ENCODE measurements at places on chromosomes 6 and 20.

GRCh38 chr6:150336299-150336698 lies 32.5 kb upstream of the IYD start:
- DNase-seq: no peak

- no peak for DNase-seq
These were observed 324.2 kb upstream of the MAN1A1 start for GRCh38 chr6:119673741-119674140.

- DNase-seq: no peak
These were observed 3.8 kb upstream of the APCDD1L start for GRCh38 chr20:58518896-58519593.

DNA sequence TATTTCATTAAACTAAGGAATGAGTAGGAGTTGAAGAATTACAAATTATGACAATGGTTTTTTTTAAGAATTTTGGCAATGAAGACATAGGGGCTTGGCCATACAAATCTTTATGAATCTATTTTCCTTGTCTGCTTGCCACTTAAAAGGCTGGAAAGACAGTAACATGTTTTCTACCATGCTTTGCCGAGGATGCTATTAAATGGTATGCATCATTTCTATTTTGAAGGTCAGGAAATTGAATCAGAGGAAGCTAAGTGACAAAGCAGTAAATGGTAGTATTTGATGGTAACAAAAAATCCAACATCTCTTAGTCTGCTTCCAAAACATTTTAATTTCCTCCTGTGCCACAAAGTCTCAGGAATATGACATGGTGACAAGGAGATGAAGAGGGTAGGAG lies 287.2 kb downstream of the RFPL4B start:
- DNase-seq: no peak

GRCh38 chr20:58251979-58252591 lies 23.6 kb upstream of the ANKRD60 start:
- DNase-seq: no peak

DNA sequence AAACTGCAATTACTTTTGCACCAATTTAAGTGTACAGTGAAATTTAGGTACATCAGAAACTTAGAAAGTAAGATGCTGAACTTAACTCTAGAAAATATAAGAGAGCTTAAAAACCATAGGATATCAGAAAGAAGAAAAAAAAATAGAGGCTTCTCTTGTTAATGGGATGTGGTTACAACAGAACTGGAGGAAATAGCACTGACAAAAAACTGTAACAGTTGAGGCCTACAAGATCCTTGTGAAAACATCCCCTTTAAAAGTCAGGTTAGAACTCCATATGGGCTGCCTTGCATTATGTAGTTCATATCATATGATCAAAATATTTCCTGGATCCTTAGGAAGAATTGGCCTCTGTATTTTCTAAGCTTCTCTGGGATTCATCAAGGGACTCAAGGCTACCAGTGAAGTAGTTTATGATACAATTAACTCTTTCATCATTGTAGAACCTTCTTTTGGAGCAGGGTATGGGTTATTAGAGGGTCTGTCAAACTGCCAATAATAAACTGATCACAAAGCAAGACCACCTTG lies 24.8 kb downstream of the MTCL3 start:
- DNase-seq: no peak

DNA sequence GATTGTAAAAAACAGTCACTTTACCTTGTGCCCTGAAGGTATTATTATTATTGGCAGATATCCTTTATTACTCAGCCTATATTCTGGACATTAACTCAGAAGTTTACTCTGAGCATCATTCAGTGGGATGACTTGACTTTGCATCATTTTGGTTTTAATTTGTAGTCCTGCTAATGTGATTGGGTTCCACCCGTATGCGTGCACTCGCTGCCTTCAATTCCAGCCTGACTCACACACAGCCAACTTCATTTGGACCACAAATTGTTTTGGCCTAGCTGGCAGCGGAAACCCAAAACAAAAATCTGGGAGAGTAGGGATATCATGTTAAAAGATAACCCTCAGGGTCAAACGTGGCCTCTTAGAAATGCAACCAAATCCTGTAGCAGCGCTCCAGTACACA lies 704.4 kb upstream of the SLC35B3 start:
- no peak for DNase-seq

GRCh38 chr6:130322673-130323268 lies 43.0 kb upstream of the TMEM200A start:
- DNase-seq: no peak

GRCh38 chr6:47111685-47112084 lies 69.6 kb upstream of the ADGRF1 start:
- no peak for DNase-seq

DNA sequence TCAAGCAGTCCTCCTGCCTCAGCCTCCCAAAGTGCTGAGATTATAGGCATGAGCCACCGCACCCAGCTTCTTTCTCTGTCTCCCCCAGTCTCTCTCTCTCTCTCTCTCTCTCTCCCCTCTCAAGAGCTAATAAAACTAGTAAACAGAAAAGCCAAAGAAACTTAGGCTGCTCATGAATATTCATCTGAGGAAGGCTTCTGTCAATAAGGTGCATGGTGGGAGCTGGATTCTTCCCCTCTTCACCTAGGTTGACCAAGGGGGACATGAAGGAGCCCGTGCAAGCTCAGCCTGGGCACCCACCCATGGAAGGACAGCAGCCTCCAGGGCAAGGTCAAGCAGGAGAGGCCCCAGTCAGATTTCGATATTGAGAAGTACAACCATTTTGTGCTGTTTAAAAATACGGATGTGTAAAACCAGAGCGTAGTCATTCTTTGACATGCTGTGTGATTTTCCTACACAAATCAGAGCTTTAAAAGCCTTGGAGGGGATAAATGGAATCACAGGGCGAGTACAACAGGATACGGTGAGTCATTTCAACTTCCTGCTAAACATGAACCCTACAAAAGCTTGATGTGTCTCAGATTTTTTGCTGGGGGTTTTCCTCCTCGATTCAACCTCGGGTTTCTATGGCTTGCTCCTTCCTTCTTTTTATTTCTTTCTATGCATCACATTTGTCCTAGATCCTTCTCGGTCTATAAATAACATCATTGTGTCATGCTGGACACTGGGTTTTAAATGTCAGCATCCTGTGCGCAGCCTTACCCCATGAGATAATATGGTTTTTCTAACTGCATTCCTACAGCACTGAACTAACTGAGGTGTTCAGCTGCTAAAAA lies 368.9 kb upstream of the JARID2 start:
- no peak for DNase-seq

GRCh38 chr20:41361757-41362747 lies 4.6 kb downstream of the EMILIN3 start:
- DNase-seq: no peak

- DNase-seq: no peak
These were observed 1.7 kb downstream of the SCML4 start for GRCh38 chr6:107822176-107823046.

DNA sequence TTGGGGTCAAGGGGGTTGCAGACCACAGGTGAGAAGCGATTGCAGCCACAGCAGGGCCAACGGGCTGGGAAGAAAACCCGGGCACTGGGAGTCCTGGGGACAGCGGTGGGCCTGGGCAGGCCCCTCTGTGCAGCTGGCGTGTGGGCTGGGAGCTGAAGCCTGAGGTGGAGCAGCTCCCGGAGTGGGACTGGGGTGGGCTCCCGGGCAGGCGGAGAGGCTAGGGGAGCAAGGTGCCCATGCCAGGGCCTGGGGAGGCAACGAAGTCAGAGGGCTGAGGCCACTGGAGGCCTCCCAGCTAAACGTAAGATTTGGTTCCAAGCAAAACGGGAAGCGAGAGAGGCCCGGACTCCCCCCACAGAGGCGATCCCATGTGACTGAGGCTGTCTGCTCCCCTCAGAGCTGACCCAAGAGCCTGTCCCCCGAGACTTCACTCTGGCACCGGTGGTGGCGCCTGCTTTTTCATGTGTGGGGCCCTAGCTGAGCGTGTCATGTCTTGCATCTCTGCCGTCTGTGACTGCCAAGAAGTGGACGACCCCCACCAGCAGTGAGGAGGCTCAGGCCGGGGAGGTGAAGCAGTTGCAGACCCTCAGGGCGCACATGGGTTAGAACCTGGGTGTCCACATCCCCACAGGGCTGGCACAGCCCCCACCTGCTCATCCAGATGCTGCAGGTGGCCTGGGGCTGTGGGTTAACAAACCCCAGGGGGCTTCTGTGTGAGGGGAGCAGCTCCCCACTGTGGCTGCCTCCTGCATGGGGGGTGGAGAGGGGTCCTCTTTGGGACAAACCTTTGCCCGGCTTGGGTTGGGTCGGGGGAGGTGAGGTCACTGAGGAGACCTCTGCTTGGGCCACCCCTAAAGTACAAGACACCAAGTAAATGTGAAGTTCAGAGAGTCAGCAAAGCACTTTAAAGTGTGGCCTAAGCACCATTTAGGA lies 212.3 kb downstream of the TAF4 start:
- DNase-seq: no peak

- no peak for DNase-seq
These were observed 65.1 kb downstream of the CGA start for GRCh38 chr6:87029711-87030314.

GRCh38 chr20:63087872-63088680 lies 81.3 kb upstream of the BHLHE23 start:
- no peak for DNase-seq

- DNase-seq: no peak
These were observed 19.9 kb downstream of the PMEPA1 start for GRCh38 chr20:57689745-57690481.

- DNase-seq: no peak
These were observed 4.8 kb downstream of the NR2E1 start for GRCh38 chr6:108170332-108171290.

DNA sequence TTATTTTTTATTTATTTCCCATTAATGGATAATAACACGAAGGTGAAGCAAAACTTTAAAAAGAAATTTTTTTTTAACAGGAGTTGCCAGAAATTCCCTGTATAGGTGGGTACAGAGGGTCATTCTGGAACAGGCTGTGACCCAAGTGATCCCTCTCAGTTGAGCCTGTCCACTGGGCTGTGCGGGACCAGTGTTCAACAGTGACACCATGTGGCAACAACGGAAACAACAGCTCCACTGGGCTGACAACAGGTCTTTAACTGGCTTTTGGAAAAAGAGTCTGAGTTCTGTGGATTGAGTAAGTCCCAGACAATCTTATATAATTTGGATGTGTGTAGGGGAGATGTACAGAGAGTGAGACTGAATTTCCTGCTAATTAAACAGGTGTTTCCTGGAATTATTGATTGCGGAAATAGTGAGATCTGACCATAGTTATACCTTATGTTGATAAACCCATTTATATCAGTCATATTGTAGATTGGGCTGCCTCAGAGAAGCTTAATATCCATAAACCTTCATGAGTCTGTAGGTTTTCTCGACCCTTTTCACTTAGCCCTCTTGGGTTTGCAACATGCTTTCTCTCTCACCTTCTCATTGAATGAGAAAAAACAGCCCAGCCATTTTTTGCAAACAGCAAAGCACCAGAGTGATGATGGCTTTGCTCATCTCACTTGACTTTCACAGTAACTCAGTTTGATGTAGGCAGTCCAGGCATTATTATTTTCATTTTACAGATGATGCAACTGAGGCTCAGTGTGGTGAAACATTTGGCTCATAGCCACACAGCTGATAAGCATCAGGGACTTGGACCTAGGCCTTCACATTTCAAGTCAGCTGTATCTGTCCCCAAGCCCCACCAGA lies 17.5 kb downstream of the KIAA1755 start:
- DNase-seq: no peak

DNA sequence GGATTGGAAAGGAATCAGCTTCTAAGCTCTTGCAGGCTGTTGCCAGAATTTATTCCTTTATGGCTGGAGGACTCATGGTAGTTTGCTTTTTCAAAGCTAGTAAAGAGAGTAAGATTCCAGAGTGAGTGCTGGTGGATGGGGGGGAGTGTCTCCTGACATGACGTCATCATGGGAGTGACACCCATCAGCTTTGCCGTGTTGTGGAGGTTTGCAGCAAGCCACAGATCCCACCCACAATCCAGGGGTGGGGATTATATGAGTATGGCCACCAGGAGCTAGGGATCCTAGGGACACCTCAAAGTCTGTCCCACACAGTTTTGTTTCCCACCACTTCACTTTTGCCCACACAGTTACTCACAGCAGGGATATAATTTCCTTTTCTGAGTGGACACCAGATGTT lies 28.7 kb upstream of the PMEPA1 start:
- DNase-seq: no peak

DNA sequence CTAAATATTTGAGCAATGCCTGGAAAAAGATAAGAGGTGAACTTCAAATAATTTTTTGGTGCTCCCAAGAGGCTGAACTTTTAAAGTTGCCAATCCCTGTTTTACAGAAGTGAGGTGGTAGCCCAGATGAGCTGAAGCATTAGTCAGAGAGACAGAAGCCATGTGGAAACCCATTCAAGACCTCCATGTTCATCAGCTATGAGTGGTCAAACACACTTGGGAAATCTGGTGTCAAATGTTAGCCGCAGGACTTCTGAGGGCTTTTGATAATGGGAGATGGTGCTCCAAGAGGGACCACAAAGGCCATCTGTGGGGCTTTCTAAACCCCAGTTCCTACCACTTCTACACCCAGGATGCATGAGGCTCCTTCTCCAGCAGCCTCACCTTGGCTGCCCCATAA lies 77.5 kb upstream of the MRPS10 start:
- no peak for DNase-seq

DNA sequence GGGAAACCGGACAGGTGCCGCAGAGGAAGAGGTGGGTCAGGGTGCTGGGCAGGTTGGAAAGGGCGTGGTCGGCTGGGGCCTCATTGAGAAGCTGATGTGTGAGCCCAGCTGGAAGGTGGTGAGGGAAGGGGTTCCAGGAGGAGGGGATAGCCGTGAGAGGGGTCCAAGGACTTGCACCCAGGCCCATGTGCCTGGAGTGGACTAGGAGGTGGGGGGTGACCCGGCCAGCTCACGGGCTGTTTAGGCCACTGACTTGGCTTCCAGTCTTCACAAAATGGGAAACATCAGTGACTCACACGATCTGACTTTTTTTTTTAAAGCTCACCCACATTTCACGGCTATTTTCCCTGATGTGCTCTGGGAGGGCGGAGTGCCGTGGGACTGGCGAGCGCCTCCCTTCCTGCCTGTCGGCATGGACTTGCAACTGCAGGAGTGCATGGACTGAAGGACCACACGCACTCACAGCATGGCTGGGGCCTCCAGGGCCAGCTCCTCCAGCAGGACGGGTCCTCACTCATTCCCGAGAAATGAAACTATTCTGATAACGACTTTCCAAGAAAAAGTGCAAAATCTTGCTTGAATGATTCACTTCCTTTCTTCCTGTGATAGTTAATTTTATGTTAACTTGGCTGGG lies 13.5 kb upstream of the PDE10A start:
- no peak for DNase-seq

DNA sequence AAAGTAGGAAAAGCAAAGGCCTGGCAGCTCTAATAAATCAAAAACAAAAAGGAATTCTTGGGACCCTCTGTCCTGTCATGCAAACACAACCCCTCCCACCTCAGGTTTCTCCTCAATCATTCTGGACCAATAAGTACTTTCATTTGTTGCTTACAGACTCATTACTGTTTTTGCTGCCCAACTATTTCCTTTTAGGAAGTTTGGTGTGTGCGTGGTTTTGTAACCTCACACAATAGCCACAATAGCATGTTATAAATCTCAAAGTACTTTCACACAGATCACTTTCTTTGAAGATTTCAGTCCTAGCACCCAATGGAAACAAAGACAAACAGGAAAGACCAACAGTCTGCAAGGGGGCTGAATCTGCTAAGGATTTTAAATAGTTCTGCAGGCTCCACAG lies 4.5 kb downstream of the MRPL14 start:
- no peak for DNase-seq

Measured in stimulated activated CD4-positive, alpha-beta T cell treated with anti-CD3 and anti-CD28 coated beads, Interleukin-15, amount 100 ng/mL, for 1 hour (primary cell).